ENCODE measurements at places on chromosomes 13 and 19.

DNA sequence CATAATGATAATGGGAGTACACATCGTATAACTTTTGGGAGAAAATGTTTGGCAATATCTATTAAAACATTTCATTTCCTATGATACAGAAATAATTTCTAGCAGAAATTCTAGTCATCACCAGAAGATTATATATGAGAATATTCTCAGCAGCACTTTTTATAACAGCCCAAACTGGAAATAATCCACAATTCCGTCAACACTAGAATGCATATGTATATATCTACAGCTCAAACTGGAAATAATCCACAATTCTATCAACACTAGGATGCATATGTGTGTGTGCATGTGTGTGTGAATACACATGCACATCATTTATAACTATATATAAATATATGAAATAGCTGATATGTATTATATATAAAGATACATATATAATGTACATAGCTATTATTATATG is 408.0 kb upstream of the KLHL1 start:
- DNase-seq, result no peak

- no peak for DNase-seq
These were observed 2030.7 kb upstream of the PCDH20 start for GRCh38 chr13:63446329-63446728.

- no peak for DNase-seq
These were observed 977.0 kb upstream of the SLC10A2 start for GRCh38 chr13:104043184-104043583.

DNA sequence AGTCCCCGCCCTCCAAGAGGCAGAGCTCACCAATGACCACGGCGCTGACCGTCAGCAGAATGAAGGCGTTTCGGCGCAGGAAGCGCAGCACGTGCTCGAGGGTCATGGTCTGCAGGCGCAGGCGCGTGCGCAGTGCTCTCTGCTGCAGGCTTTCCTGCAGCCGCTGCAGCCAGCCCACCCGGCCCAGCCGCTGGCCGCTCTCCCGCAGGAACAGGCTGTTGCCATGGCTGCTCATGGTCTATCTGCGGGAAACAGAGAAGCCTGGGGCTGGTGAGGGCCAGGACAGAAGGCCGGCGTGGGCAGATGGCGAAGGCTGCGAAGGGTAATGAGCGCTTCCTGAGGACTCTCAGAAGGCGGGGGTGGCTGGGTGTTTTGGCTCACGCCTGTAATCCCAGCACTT is 7.0 kb downstream of the SLC1A6 start:
- DNase-seq, result no peak

DNA sequence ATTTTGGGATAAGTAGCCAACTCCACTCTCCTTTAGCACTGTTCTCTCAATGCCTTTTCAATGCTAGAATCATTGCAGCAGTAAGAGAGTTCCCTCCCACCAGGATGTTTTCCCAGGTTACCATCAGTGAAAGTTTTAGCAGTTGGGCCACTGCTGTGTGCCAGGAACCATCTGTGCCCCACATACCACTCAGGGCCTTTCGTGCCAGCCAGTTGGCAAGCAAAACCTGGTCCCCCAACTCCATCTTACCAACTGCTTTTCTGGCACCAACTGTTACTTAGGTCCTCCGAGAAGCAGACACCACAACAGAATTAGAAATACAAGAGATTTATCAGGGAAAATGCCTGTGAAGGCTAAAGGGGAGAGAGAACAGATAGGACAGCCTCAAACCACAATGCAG is 533.4 kb upstream of the NBEA start:
- DNase-seq, result no peak

DNA sequence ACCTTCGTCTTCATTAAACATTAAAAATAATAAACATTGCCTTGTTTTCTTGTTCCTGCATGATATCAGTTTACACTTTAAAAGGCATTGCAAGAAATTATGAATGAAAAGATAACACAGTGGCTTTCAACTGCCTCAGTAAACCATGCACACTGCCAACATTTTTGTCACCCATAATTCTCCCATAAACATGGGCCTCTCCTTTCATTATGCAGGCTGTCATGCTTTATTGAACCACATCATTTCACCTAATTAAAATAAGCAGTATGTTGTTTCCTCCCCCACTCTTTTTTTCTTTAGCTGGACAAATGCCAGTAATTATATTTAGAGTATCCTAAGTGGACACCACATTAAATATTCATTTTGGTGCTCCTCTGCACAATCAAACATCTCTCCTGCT is 1566.5 kb upstream of the SLC10A2 start:
- DNase-seq, result no peak

Data from AG04450 (cell line).